ENCODE measurements at places on chromosomes 16 and 17.

GRCh38 chr17:39929646-39930407 is 2.3 kb downstream of the LRRC3C start:
- no peak for DNase-seq

- no peak for DNase-seq
These were observed 678 bp downstream of the CDR2L start for GRCh38 chr17:74987909-74988711.

GRCh38 chr17:71500761-71501555 is 619.9 kb upstream of the SOX9 start:
- DNase-seq: no peak

GRCh38 chr16:88622866-88623265 is 15.5 kb upstream of the IL17C start:
- DNase-seq: no peak

DNA sequence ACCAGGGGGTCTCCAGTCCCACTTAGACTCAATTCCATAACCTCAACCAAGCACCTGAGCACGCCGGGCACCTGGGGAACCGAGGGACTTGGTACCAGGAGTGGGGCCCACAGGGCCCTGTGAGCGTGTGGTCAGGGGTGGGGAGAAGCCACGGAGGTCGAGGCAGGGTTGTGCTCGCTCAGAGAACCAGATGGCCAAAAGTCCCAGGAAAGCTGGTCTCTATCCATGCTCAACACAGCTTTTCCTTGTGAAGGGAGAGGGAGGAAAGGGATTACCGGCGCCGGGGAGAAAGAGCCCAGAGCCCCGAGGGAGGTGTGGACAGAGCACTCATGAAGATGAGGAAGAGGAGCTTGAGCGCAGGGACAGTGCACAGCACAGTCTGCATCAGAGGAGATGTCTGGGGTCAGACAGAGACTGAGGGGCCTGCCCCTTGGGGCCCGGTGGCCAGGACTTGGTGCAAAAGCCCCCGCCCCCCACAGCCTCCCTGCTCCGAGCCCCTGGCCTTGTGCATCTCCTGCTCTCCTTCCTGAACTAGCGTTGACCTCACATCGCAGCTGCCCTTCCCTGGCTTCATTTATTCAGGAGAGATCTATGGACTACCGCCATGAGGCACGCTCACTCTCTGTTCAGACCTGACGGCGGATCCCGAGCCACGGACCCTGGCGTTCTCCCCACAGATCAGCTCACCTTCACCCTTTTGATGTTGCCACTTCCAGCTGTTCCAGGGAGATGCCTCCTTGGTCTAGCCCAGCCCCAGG is 355.4 kb upstream of the TNRC6C start:
- DNase-seq: no peak

- DNase-seq: no peak
These were observed 18.4 kb downstream of the LDHD start for GRCh38 chr16:75097941-75098901.

GRCh38 chr17:4209611-4210010 is 54.2 kb downstream of the ANKFY1 start:
- DNase-seq: no peak

GRCh38 chr17:42019509-42020404 is at the start of gene NKIRAS2:
TSS of gene NKIRAS2 (plus strand) at chr17:42020090. CDS start at chr17:42021578, 1,488 bp downstream.
- DNase-seq: peak; percentile 86

GRCh38 chr17:77728474-77728795 is 230.1 kb upstream of the TNRC6C start:
- no peak for DNase-seq

- no peak for DNase-seq
These were observed 1.5 kb downstream of the ALOXE3 start for GRCh38 chr17:8116776-8117175.

- no peak for DNase-seq
These were observed 379.7 kb downstream of the CA10 start for GRCh38 chr17:51778842-51779241.

- no peak for DNase-seq
These were observed 547.2 kb downstream of the KCNJ2 start for GRCh38 chr17:70716551-70716950.

DNA sequence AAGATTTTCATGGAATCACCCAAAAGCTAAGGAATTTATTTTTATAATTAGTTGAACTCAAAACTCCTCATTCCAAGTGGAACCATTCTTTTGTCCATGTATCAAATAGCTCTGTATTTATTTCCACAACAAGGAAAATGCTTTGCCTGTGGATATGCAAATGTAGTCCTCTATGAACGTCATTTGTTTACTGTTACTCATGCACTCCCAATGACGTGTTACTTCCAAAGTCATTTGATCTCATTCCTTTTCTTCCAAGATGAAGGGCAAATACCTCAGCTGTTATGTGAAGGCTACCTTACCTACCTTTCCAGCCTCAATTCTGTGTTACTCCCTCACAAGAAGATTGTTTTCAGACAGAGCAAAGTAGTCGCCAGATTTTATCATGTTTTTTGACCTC is 83.7 kb downstream of the ITFG1 start:
- no peak for DNase-seq

DNA sequence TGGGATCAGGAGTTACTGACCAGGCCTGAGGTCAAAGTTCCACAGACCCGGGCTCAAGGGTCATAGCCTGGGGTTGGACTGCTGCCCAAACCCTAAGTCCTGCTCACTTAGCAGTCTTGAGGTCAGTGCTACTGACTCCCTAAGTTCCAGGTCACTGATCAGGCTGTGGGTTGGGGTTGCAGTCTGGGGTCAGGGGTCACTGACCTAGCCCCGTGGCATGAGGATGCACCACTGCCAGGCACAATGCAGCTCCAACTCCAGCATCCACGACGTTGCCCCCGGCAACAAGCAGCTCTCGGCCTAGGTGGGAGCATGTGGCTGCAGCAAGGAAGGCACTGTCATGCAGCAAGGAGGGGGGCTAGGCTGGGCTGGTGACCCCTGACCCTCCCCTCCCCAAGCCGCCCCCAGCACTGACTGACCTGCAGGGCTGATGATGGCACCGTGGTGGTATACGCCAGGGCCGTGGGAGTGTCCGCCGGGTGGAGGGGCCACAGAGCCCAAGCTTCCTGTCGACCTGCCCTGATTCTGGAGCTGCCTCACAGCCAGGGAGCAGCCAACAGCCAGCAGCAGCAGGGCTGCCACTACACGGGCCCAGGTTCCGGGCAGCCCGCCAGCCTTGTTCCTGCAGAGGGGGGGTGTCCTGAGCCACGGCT is 1.1 kb downstream of the GGT6 start:
- no peak for DNase-seq

DNA sequence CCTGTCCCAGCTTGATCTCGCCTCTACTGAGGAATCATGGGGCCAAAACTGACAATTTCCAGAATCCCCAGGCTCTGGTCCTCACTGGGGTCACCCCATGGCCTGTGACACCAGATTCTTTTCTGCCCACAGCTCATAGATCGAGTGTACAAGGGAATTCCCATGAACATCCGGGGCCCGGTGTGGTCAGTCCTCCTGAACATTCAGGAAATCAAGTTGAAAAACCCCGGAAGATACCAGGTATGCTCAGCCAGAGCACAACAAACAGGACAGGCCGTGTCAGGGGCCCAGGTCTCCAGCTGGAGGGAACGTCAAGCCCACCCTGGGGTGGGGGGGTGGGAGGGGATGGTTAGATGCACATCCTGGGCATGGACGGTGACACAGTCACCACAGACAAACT is 17.5 kb downstream of the USP6 start:
- no peak for DNase-seq

- no peak for DNase-seq
These were observed 114.5 kb upstream of the MAF start for GRCh38 chr16:79715061-79715460.

GRCh38 chr16:68756239-68756915 is 19.3 kb downstream of the CDH1 start:
- DNase-seq: no peak

- no peak for DNase-seq
These were observed 24.8 kb downstream of the MNT start for GRCh38 chr17:2376107-2376506.

GRCh38 chr17:79741751-79742588 is 11.2 kb downstream of the ENPP7 start:
- DNase-seq: peak; percentile 49

GRCh38 chr17:574061-574460 is 140.6 kb downstream of the VPS53 start:
- DNase-seq: no peak

GRCh38 chr17:80387071-80387470 is 27.9 kb upstream of the ENDOV start:
- DNase-seq: no peak

DNA sequence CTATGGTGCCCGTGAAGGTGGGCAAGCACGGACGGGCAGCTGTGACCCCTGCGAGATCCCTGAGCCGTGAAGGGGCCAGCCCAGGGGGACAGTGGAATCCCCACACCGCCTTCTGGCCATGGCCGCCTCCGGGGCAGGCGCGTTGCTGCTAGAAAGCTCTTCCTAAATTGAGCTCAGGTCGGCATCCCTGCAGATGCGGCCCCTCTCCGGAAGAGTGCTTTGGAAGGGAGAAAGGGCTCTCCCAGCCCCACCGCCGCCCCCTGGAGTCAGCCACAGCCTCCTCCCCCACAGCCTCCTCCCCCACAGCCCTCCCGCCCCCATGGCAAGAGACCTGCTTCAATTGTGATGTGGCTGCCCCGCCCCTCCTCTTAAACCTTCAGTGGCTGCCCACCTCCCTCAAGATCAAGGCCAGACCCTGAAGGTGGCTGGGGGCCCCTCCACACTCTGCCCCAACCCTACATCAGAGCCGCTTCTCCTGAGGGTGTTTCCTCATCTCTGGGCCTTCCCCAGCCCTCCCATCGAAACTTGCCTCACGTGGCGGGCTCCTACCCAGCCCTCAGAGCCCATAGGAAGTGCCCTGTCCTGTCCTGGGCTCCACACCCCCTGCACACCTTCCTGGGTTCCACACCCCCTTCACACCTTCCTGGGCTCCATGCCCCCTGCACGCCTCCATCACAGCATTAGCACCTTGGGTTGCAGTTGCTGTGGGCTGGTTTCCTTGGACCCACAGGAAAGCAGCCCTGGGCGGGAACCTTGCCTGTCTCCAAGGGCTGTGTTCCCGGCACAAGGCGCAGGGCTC is 5.5 kb upstream of the CBFA2T3 start:
- DNase-seq: no peak

- DNase-seq: no peak
These were observed 99.2 kb downstream of the ZNF778 start for GRCh38 chr16:89316701-89317100.

GRCh38 chr17:43599835-43600234 is 53.7 kb upstream of the ETV4 start:
- DNase-seq: no peak

DNA sequence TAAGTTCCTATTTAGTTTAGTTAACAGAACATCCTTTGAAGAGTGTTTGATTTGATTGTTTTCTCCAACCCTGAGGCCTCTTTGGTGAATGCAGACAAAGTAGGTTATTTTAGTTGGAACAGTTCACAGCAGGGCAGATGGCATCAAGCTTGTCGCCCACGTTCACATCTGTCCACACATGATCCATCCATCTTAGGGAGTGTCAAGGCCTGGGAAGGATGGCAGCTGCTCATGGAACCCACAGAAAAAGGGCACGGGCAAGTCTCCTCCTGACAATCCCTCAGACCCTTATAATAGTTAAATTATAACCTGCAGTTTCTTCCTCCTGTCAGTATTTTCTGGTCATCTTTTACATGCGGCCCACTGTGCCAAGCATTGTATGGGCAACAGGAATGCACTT is 60.2 kb downstream of the KNOP1 start:
- DNase-seq: no peak

DNA sequence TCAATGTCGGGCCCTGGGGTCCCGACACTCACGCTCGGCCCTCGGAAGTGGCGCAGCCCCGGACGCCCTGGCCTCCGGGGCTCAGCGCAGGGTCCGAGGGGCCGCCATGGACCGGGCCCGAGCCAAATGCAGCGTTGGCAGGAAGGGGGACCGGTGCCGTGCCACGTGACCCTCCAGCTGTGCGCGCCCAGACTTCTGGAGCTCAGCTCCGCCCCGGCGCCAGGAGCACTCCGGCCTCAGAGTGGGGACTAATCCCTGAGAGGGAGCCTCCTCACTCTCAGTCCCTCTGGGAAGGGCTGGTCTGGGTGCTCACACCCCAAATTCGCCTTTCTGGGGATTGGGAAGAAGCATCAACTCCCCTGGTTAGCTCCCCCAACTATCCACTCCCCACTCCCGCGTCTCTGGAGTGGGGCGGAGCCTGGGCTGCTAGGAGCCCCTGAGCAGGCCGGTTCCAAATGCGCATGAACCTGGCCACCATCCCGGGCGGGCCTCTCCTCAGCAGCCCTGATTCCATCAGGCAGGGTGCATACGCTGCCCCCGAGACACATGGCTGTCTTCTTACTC is at the start of gene B3GNT9:
B3GNT9 (minus strand) TSS at position 166 of the 564 bp plus-strand sequence. CDS start 513 bp downstream, outside the sequence.
- no peak for DNase-seq

- no peak for DNase-seq
These were observed 1.6 kb downstream of the TMEM114 start for GRCh38 chr16:8588682-8589056.

DNA sequence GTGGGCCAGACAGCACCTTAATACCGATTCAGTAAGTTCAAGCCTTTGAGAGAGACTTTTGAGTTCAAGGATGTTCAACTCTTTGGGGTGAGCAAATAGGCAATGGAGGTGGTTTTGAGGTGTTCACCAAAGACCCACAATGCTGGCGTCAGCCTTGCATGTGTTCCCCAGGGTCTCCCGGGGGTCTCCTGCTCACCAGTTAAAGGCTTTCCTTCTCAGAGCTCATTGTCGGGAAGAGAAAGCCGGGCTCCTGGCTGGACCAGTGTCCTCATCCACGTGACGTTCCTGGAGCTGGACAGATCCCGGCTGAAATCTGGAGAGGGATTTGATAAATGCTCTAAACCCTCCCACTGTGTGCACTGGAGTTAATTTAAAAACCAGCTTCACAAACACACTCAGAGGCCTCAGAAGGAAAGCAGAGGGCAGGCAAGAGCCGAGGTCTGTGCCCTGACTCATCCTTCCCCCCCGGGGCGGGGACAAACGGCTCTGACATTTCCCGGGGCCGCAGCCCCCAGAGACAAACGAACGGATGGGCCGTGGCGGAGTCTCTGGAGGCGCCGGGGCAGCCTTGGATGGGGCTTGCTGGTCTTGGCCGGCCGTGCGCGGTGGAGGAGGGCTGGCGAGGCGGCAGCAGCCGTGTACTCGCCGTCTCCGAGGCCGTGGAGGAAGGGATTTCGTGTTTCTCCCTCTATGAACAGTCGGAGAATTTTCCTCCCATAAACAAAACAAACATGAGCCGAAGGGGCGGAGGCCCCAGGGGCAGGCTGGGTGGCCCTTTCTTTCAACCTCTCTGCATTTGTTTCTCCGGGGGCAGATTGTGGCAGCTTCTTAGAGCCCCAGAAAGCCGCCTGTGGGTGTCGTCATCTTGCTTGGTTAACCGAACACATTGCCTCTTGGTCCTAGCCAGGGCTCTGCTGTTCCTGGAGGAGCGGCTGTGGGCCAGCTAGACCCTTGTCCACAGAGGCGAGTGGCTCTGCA is 94.2 kb downstream of the NTN1 start:
- peak; percentile 2 for DNase-seq

DNA sequence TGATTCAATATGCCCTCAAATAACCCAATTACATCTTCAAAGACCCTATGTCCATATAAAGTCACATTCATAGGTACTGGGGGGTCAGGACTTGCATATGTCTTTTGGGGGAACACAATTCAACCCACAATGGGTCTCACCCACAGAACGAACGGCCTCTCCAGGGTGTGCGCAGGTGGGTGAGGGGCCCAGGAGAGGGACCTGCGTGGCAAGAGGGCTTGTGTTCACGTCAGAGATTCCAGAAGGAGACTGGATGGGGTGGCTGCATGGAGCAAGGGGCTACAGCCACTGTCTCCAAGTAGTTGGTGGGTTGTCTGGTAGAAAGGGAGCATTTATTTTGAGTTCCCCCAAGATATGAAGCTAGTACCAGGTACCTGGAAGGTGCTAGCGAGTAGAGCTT is 212.2 kb downstream of the SEC14L1 start:
- DNase-seq: no peak
